ENCODE measurements at places on chromosomes 12 and 14.

GRCh38 chr14:88301381-88301780 lies 21.7 kb downstream of the KCNK10 start:
- H3K4me3 ChIP-seq, result no peak overlapping the region
- no peak overlapping the region for H3K27ac ChIP-seq
- no peaks in the 10 kb centered on the region for H3K4me1 ChIP-seq
- H3K27me3 ChIP-seq, result peaks cover 3% of the 10 kb centered on the region
- no peak for DNase-seq
- peaks cover 7% of the 10 kb centered on the region for H3K36me3 ChIP-seq

GRCh38 chr14:54791001-54791400 lies 111.6 kb downstream of the GCH1 start:
- H3K27ac ChIP-seq, result no peak overlapping the region
- H3K27me3 ChIP-seq, result peaks cover 2% of the 10 kb centered on the region
- no peak for DNase-seq
- peaks cover 3% of the 10 kb centered on the region for H3K4me1 ChIP-seq

- no peak overlapping the region for H3K4me3 ChIP-seq
- H3K4me1 ChIP-seq, result no peaks in the 10 kb centered on the region
- H3K36me3 ChIP-seq, result no peaks in the 10 kb centered on the region
- no peaks in the 10 kb centered on the region for H3K27me3 ChIP-seq
- H3K27ac ChIP-seq, result no peak overlapping the region
- DNase-seq, result no peak
Observed at GRCh38 chr12:92938638-92939037, 9.5 kb upstream of the EEA1 start.

- peaks cover 34% of the 10 kb centered on the region for H3K27me3 ChIP-seq
- no peak overlapping the region for H3K4me3 ChIP-seq
- H3K4me1 ChIP-seq, result peaks cover 23% of the 10 kb centered on the region
- H3K36me3 ChIP-seq, result no peaks in the 10 kb centered on the region
Observed at GRCh38 chr12:116882742-116883141, 1.5 kb upstream of the HRK start.

DNA sequence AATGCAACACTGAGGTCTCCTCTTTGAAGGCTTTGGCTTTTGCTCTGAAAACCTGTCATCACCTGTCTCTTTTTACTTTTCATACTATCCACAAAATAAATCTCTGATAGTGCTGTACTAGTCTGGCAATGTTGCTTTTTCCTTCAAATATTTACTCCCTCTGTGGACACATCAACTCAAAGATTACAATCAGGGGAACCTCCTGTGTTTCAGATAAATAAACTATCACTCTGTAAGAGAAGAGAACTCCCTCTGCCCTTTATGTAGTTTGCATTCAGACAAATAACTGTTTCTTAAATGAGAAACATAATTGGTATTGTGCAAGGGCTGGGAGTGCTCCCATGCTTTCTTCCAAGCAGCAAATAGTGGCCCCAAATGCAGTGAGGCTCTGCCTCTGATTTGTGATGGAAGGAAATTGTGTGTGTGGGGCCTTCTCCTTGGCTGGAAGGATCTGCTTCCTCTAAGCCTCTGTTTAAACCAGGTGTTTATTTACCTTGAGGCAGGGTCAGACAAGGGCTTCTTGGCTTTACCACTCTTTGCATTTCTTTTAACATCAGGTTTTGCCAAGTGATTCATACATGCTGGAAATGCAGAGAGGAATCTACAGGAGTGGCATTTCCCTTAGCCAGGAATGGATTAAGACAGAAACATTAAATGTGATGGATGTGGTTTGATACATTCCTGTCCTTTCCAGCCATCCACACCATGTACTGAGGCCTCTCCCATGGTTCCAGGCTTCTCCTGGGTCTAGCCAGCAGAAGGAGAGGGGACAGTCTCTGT lies 69.0 kb downstream of the AKAP6 start:
- H3K27ac ChIP-seq, result no peak overlapping the region
- DNase-seq, result no peak
- H3K36me3 ChIP-seq, result no peaks in the 10 kb centered on the region

DNA sequence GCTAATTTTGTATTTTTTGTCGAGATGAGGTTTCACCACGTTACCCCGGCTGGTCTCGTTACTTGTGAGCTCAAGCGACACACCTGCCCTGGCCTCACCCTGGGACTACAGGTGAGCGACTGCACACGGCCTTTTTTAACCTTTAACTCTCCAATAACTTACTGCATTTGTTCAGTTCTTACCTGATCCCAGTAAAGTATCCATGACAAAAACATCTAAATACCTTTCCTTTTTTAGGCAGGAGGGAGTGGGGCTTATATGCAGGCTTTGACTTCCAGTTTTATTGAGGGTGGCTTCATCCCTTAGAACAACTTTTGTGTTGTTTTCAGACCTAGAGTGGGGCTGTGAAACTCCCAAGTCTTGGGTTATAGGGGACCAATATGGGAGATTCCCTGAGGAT lies 68.3 kb downstream of the DENND5B start:
- no peak overlapping the region for H3K27ac ChIP-seq
- H3K27me3 ChIP-seq, result no peaks in the 10 kb centered on the region
- no peak overlapping the region for H3K4me3 ChIP-seq
- H3K4me1 ChIP-seq, result peaks cover 24% of the 10 kb centered on the region

DNA sequence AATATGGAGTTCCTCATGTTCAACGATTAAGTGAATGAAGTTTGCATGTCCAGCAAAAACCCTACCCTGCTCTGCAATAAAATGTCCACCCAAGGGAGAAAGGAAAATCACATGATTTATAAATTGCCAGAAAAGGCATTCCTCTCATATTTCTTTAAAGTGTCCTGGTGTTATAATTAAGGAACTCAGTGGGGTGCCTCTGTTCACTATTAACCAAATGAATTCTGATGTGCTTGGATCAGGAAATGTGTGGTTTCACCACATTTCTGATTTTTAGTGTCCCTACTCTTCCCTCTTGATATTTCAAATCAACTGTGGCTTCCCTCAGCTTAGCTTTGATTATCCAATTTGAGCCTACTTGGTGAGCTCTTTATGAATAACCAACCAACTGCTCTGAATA lies 208.1 kb downstream of the PHLDA1 start:
- H3K27me3 ChIP-seq, result no peaks in the 10 kb centered on the region
- no peak overlapping the region for H3K4me3 ChIP-seq
- no peaks in the 10 kb centered on the region for H3K36me3 ChIP-seq
- DNase-seq, result no peak
- H3K4me1 ChIP-seq, result peaks cover 14% of the 10 kb centered on the region

DNA sequence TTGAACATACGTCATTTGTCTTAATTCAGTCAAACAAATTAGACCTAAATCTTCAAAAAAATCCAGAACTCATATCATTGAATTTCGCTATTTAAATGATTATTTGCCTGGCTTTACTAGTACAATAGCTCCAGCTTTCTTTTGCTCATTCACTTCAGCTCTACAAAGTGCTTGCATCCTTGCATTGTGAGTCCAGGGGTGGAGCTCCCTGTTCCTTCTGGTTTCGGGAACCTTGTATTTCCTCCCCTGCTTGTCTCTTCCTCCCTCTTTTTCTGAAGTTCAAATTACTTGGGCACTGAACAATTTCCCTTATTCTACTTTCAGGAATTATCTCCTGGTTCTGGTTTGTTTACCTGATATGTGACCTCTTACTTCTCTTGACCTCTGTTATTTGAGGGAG lies 58.1 kb upstream of the KITLG start:
- DNase-seq, result no peak
- no peaks in the 10 kb centered on the region for H3K36me3 ChIP-seq
- no peak overlapping the region for H3K4me3 ChIP-seq
- peaks cover 4% of the 10 kb centered on the region for H3K4me1 ChIP-seq
- no peak overlapping the region for H3K27ac ChIP-seq

- H3K36me3 ChIP-seq, result no peaks in the 10 kb centered on the region
- no peaks in the 10 kb centered on the region for H3K27me3 ChIP-seq
- DNase-seq, result no peak
Observed at GRCh38 chr12:14452336-14452735, 86.9 kb downstream of the ATF7IP start.

All from glutamatergic neuron (in vitro differentiated cells).